Stimulated activated CD4-positive, alpha-beta T cell treated with anti-CD3 and anti-CD28 coated beads, TNF-alpha, amount 100 ng/mL, for 48 hours (primary cell): ENCODE measurements at places on chromosomes 6 and 20.

GRCh38 chr6:144952456-144953240 lies 667.5 kb downstream of the UTRN start:
- no peak for DNase-seq

DNA sequence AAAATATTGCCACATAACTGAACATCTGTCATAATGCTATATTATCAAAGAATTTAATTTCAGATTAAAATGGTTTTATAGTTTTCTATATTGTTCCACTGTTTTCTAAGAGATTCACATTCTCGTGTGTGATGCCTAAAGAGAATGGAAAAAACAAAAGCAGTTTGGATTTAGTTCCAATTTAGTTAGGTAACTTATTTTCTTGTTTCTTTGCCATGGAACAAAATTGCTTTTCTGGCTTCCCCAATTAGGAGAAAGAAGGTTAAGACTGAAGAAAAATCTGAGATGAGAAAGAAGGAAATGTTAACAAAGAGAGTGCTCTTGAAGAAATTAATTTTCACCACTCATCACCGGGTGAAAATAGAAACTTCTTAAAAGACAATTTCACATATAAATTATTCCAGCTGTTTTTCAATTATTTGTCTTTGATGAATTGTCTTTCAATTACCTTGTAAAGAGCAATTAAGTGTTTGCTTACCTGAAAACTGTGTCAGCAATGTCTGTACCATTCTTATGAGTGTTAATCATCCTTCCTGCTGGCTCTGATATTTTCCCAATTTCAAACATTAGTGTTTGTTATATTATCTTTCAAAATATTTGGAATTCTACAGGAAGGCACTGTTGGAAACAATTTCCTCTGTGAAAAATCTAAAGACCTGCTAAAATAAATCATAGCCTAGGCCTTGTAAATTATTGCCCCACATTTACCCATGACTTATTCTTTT lies 19.5 kb downstream of the PHACTR2 start:
- DNase-seq: no peak

DNA sequence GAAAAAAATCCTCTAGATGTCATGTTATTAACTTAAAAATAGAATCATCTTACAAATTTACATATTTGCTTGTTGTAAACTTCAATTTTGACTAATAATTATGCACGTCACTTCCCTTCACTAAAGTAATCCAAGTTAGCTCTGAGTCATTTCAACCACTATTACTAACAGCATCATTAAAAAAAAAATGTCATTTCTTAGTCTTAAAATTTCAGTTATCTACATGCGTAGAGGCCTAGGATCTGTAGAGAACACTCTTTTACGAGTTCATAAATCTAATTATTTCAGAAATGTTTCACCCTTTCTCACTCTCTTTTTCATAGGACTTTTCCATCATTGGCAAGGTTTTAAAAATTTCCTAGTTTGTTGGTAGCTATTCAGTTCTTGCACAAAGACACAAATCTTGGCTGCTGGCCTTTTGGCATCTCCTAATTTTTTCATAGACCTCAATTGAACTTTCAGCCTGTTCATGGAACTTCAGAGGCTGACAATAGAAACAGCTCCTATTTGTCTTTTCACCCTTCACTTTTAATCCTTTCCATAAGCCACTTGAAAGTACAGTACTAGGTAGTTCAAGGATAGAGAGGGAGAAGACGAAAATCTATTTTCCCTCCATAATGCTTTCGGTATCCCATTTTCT lies 61.5 kb downstream of the OGFRL1 start:
- no peak for DNase-seq

- DNase-seq: no peak
Observed at GRCh38 chr6:2763345-2763841, 1.8 kb upstream of the WRNIP1 start.

- no peak for DNase-seq
Observed at GRCh38 chr6:28648878-28649375, 123.2 kb downstream of the GPX5 start.

DNA sequence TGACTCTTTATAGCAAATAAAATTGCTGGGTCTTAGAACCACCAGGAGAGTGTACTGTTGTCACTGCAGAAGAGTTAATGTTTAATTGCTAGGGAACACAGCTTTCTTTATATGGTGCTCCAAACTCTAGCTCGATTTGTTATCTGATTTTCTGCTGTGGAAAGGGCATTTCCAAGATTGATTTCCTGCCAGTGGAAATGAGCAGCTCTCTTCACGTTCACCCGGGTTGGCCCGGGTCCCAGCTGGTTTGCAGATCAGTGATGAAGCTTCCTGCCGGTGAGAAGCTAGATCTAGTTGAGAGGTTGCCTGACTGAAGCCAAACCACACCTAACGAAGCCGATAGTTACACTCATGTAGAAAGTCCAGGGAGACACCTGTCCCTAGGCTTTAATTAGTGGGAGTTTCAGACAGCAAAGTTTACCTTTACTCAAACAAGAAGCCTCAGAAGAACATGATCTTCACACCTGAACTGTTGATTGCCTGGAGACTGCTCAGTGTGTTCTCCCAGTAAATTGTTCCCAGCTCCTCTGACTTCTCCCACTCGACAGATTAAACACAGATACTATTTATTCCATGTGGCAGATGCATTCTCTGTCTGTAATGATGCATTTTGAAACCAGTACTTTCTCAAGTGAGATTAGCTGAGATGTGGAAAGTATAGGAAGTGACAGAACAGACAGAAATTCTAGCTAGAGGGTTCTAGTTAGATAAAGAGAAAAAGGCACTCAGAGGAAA lies 27.8 kb downstream of the PAQR8 start:
- DNase-seq: no peak

DNA sequence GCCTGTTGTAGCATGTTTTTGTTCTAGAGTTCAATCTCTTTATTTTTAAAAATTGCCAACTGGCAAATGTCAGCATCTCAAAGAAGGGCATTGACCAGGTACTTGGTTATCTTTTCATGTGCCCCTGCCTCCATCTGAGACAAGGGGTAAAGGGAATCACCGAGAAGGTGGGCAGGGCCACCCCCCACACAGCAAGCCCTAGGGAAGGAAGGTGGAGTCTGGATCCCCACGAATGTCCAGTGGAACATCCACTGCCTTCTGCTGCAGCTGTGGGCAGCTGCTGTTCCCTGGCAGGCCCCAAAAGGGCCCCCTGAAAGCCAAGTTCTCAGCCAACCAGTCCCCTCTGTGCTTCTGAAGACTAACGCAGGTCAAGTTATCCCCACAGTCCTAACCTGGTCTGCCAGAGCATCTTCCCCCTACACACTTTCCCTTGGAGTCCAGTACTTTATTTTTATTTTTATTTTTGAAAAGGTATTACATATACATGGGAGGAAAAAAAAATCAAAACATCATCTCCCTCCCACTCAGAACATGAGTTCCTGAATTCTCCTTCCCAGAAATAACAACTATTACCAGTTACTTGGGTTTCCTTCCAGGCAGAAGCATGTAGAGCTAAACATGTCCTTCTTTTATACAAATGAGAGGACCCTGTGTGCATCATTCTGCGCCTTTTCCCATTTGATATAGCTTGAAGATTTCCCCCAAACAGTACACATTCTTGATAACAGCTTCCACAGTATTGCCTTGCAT lies 253.7 kb downstream of the MAFB start:
- DNase-seq: no peak

DNA sequence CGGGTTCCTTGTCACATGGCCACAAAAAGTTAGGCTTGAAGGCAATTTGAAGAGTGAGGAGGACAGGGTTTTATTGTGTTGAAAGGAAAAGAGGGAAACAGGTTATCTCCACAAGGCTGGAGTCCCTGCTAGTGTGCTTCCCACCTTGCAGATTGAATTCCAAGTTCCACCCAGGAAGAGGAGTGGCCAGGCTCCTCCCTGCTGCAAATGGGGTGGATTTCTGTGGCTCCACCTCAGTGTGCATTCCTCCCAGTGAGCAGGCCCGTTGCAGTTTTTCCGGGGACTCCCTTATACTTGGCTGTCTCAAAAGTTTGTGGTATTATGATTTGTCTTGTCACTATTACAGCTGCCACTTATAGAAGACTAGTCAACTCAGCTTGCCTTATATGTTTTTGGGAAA lies 281.8 kb upstream of the PLCB4 start:
- DNase-seq: no peak

- DNase-seq: no peak
Observed at GRCh38 chr6:96651816-96652215, 88.9 kb downstream of the FHL5 start.

DNA sequence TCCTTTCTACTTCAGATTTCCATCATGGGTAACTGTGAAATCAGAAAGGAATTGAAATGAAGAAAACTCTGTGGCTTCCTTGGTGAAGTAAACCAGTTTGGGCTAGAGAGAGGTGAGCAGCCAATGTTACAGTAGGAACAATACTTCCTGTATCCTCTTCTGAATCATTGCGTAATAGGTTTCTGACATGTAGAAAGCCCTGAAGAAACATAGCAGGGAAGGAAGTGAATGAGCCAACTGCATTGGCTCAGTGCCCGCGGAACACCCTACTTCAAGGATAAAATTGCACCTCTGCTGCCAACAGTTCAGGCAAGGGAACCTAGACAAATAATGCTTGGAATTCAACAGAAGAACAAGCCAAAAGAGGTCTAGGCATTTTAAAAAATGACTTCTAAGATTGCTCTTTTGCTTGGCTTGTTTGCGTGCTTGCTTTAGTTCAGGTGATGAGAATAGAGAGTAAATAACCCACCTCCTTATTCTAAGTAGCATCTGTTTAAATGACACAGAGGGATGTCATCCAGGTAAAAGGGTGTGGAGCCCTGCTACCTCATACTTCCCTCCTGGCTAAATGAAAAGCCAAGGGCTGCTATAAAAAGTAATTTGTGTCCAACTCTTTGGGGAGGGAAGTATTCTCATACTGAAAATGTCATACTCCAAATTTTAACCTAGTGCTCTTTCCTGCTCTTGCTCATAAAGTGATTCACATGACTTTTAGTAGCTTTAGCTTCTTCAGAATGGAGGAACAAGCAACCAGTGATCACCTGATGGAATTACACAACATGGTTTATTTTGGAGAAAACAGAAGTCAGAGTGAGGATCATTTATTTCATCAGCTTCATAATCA lies 30.0 kb upstream of the AKIRIN2 start:
- no peak for DNase-seq

DNA sequence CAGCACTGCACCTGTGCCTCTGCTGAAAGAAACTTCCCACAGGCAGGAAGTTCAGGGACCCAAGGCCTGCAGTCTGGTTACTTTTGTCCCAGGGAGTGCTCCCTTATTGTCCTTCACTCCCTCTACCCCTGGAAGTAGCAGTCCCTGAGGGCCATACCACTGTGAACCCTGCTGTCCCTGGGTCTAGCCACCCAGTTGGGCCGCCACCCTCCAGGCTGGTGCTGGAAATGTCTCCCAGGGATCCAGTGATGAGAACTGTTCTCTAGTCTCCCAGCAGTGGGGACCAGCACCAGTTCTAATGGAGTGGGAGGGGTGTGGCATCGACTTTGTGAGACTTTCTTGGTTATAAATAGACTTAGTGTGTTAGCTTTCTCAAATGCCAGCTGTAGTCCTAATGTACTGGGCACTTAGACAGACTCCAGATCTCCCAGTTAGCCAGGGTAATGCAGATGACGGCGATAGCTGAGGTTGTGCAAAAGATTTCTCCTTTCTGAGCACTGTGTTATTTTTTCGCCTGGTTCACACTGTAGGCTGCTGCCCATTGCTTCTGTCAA lies 462.5 kb downstream of the CDH26 start:
- DNase-seq: no peak

DNA sequence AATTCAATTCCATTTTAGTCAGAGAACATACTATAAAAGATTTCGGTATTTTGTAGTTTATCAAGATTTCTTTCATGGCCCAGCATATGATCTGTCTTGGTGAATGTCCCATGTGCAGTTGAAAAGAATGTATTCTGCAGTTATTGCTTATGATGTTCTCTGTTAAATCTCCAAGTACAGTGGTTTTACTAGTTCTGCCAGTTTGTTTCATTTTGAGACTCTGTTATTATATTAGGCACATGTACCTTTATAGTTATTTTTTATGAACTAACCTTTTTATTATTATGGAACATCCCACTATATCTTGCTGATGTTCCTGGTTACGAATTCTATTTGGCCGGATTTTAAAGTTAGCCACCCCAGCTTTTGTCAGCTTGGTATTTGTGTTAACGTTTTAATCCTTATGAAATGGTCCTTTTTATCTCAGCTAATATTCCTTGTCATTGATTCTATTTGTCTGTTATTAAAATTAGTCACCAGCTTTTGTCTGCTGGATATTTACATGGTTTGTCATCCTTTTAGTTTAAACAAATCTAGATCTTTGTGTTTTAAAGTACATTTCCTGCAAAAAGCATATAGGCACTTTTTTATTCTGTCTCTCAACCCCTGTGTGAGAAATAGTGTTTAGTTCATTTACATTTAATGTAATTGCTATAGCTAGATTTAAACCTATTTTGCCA lies 48.9 kb downstream of the VTA1 start:
- DNase-seq: no peak

DNA sequence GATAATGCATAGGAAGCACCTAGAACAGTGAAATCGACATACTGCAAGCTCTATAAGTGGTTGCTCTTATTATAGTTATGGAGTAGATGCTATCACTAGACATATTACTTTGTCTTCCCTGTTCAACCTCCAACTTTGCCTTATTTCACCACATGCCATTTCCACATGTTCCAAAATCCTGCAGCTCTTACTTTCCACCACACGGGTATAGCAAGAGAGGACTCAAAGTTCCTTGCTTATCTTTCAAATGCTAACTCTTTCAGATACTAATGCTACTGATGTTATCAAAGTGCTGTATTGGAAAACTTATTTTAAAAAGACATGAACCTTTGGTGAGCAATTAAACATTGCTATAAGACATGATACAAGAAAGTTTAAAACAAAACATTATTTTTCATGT lies 1130.1 kb downstream of the HACE1 start:
- DNase-seq: no peak

GRCh38 chr6:121940728-121941127 lies 458.7 kb upstream of the HSF2 start:
- no peak for DNase-seq

DNA sequence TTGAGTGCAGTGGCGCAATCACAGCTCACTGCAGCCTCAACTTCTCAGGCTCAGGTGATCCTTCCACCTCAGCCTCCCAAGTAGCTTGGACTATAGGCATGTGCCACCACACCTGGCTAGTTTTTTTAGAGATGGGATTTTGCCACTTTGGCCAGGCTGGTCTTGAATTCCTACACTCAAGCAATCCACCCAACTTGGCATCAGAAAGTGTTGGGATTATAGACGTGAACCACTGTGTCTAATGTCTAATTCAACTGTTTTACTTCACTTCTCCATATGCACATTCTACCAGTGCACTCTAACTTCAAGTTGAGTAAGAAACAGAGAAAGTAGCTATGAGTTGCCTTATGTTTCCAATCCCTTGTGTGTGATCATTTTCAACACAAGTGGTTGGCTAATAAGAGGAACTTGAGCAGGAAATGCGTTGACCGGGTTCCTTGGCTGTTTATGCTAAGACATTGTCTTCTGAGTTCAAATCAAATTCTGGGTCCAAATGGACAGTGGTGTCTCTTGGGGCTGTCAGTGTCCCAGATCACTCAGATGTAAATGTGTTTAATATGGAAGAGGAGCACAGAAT lies 23.9 kb downstream of the ZNF337 start:
- DNase-seq: no peak

GRCh38 chr20:4726710-4727397 lies 5.1 kb downstream of the PRND start:
- peak; percentile 30 for DNase-seq
